Activated CD8-positive, alpha-beta memory T cell treated with anti-CD3 and anti-CD28 coated beads, Interleukin-2, amount 50 U/mL, for 48 hours (primary cell): ENCODE measurements at places on chromosomes 5 and 9.

DNA sequence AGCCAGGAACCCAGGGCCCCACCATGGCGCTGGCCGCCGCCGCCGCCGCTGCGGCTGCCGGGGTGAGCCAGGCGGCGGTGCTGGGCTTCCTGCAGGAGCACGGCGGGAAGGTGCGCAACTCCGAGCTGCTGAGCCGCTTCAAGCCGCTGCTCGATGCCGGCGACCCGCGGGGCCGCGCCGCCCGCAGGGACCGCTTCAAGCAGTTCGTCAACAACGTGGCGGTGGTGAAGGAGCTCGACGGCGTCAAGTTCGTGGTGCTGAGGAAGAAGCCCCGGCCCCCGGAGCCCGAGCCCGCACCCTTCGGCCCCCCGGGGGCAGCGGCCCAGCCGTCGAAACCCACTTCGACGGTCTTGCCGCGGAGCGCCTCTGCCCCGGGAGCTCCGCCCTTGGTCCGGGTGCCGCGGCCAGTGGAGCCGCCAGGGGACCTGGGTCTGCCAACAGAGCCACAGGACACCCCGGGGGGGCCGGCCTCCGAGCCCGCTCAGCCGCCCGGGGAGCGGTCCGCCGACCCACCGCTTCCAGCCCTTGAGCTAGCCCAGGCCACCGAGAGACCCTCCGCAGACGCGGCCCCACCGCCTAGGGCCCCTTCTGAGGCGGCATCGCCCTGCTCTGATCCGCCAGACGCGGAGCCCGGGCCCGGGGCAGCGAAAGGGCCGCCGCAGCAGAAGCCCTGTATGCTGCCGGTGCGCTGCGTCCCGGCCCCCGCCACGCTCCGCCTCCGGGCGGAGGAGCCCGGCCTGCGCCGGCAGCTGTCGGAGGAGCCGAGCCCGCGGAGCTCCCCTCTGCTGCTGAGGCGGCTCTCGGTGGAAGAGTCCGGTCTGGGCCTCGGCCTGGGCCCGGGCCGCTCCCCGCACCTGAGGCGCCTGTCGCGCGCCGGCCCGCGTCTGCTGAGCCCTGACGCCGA is 749 bp downstream of the SOWAHA start:
- DNase-seq: peak; percentile 70

DNA sequence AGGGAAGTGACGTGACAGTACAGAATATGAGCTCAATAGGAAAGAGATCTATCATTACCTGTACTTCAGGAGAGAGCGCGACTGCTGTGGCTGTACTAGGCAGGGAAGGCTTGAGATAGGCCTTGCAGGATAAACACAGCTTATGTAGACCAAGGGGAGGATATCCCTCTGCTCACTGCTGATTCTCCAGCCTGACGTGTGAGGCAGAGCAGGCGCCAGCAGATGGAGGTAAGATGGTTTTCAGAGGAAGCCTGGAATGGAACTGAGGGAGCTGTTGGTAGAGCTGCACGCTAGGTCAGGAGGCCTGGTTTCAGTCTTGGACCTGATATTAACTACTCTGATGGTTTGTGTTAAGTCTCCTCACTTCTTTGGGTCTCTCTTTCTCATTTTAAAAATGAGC is 291.4 kb downstream of the YTHDC2 start:
- DNase-seq: no peak

DNA sequence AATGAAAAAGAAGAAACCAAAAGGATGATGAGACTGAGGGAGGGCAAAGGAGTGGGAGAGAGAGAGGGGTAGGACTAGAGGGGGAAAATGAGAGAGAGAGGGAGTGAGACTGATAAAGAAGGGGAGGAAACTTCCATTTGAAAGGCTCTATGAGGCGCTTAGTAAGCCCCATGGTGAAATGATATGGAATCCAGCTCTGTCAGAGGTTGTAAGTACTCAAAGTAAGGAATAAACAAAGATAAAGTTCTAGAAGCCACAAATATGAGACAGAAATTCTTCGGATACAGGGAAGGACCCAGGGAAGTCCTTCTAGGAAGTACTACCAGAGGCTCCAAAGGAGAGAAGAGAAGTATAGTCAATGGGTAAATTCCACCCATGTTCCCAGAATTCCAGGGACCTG is 21.7 kb upstream of the VLDLR start:
- no peak for DNase-seq

DNA sequence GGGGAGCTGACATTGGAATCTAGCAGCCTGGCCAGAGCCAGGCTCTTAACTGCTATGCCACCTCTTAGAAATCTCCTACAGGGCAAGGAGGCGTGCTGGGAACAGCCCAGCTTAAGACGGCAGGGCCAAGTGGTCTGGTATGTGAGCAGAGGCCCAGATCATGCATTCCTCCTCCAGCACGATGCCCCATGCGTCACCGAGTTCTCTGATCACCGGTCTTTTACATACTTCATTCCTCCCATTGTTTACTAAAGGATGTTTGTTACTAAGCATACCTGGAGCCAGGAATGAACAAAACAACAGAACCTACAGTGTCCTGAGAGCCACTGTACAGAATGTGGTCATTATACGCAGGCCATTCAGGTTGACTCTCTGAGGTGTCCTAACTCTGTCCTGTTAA is 73.8 kb downstream of the TRIO start:
- no peak for DNase-seq

DNA sequence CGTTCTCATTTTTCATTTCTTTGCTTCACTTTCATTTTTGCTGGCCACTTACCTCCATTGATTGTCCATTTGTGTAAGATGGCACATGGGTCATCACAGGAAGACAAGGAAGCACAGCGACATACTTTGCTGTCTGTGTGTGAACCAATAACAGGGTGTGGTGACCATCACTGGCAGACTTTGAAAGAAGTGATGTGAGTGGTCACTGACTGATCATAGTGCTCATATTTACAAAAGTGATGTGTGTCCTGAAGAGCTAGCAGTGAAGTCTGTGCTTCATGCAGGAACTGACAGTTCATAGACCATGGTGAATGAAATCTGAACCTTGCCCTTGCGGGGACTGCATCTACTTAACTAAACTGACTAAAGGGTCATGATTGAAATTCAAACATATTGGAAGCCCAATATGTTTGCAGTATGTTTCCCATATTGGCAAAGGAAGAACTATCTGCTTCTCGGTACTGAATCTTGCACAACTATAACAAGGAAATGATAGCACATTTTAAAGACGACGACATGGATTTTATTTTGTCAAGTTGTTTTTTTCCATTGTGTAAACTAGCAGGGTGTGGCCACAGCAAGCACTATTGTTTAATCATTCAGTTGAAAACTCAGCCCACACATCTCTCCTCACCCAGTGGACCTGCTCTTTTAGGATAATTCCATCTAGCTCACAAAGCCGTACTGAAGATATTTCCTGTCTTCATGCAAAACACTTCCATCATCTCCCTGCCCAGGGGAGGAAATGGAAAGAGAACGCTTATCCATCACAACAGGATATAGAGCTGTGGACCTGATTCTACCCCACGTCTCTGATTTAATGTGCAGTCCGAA is 232.0 kb upstream of the ANKRD55 start:
- no peak for DNase-seq

- no peak for DNase-seq
Measured at GRCh38 chr5:59587489-59588337, 305.8 kb downstream of the PDE4D start.

- no peak for DNase-seq
Measured at GRCh38 chr5:122703203-122703602, 71.7 kb upstream of the SNX2 start.

GRCh38 chr9:88533951-88534455 is 975 bp upstream of the NXNL2 start:
- DNase-seq: no peak

DNA sequence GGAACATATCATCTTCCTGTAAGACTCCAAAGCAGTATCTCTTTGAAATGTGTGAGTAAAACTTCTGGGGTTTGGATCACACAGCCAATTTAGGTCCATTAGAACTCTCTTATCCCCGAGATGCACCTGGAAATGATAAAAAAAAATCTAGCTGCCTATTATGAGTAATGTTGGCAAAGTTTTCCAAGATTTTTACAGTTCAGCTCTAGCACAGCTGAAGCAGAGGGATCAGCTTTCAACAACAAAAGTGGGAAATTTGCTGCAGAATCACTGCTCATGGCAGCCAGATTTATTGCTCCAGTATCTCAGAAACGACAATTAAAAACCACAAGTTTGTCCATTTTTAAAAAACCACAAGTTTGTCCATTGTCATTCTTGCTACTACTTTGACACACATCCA is 292.2 kb downstream of the IRX2 start:
- no peak for DNase-seq

- no peak for DNase-seq
Measured at GRCh38 chr9:36625006-36625615, 52.4 kb downstream of the MELK start.

DNA sequence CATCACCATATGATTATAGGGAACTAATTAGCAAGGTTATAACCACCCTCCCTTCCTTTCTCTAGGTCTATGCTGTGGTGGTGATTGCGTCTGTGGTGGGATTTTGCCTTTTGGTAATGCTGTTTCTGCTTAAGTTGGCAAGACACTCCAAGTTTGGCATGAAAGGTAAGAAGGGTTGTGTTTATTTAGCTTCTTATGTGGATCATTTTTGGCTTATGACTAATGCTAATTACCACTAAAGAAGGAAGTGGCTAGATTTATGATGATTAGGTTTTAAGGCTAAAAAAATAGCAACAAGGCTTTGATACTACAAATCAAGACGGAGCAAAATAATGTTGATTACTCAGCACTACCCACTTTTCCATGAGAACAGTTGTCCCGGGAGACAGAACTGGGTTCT is 82.4 kb downstream of the NTRK2 start:
- DNase-seq: no peak

DNA sequence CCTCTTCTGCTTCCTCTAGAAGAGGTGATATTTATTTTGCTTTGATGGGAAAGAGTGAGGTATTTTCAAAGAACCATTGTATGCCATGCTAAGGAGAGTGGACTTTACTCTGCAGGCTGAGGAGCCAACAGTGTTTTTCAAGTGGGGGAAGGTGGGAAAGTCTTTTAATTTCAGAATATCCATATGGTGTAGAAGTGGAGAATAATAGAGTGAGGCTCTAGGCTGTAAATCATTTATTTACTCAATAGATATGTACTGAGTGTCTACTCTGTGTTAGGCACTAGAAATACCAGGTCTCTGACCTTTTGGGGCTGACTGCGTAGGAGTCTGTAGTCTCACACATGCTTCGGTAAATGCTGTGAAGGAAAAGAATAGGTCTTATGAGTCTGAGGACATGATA is 30.7 kb upstream of the TENT2 start:
- no peak for DNase-seq

DNA sequence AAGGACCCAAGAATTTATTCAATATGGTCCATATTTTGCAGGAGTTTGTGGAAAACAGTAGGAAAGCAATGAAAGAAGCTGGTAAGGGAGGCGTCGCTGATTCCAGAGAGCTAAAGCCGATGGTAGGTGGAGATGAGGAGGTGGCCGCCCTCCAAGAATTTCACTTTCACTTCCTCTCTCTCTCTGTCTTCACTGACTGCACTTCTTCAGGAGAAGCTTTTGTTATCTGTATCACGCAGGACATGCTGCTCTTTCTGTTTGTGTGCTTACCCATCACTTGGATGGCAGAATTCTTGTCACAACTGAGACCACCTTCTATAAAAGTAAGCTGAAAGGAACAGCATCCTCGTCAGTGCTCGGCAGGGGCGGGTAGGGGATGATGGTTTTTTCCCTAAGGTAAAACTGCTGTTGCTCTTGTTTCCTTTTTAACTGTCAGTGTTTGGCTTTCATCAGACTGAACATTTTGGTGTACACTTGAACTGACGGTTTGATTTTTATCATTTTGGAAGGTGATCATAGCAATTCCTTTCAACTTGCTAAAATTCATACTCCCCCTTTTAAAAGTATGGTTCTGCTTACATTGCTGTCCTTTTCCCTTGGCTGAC is 62.4 kb upstream of the FSD1L start:
- no peak for DNase-seq

GRCh38 chr5:148829248-148829594 is 2.8 kb downstream of the ADRB2 start:
- no peak for DNase-seq
